Stimulated activated CD4-positive, alpha-beta T cell treated with anti-CD3 and anti-CD28 coated beads, Interleukin-1b, Interleukin-23, amount 100 ng/mL, for 1 hour (primary cell): ENCODE measurements at places on chromosomes 6 and 20.

GRCh38 chr20:9177278-9177677, 108.4 kb downstream of the PLCB4 start:
- DNase-seq, result no peak

DNA sequence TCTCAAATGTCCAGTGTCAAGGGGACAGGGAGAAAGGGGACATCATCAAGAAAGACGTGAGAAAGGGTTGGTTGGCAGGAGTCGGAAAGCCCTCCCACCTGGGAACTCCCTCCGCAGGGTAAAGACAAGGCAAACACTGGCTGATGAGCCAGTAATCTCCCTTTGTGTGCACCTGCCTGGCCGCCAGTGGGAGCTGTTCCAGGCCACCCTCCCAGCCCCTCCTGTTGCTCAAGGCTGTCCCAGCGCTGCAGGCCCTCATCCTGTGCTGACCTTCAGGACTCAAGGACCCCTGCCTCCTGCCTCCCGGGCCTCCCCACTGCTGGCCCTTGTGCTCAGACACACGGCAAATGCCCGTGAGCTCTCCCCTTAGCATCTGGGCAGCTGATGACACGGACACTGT, 7.4 kb downstream of the FRMD1 start:
- DNase-seq, result no peak

DNA sequence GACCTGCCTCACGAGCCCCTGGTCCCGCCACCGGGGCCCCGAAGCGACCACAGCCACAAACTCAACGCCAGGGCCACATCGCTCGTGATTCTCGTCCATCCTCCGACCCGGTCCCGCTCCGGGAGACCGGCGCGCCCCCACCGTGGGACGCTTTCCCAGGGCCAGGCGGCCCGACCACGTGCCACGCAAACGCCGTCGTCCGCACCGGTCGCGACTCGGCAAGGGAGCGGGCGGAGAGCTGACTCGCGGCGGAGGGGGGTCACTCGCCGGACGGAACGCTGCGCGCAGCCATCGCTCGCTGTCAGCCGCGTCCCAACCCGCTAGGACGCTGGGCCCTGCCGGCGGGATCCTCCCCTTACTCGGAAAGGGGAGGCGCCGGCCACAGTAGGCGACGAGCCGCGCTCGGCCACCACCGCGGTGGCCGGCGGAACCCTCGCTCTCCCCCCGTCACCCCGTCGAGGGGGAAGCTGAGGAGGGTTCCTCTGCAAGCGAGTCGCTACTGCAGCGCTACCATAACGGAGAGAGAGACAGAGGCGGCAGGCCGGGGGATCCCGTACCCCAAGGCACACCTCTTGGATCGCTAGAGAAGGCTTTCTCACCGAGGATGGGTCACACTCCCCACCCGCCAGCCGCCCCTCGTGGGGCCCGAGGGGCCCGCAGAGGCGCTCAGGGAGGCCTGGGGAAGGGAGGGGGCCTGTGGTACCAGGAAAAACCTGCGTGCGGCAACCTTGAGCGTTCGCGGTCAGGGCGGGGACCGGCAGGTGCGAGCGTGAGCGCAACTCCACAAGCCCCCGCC, 511.8 kb upstream of the ZNF337 start:
- peak; percentile 16 for DNase-seq

DNA sequence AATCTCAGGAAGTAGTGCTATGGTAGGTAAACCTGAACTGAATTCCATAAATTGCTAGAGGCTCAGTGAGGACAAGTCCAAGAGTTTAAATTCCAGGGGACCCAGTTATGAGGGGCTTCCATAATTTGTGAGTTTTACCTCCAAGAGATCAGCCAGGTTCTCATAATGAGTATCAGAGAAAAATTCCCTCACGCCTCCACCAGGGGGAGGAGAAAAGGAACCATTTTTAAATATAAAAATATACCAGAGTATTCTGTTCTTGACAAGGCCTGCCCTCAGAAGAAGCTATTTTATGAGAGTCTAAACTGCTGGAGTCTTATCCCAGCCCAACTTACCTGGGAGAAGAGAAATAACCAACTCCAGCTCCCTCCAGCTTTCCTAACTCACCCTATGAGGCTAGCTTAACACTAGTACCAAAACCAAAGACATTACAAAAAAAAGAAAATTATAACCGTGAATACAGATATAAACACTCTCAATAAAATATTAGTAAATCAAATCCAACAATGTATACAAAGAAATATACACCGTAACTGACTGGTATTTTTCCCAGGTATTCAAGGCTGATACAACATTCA, 158.7 kb downstream of the TFAP2A start:
- DNase-seq, result no peak

DNA sequence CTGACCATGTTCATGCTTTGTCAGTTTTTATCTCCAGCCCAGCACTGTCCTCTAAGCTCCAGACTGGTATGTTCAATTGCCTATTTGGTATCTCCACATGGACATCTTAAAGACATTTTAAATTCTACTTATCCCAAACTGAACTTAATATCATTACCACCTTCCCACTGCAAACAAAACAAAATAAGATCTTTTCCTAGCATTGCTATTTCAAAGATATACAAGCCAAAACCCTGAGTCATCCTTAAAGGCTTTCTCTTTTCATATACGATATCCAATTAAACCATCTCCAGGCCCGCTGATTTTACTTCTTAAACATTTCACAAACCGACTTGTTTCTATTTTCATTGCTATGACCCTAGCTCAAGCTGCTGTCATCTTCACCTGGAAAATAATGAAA, 35.1 kb upstream of the HS3ST5 start:
- DNase-seq, result no peak

DNA sequence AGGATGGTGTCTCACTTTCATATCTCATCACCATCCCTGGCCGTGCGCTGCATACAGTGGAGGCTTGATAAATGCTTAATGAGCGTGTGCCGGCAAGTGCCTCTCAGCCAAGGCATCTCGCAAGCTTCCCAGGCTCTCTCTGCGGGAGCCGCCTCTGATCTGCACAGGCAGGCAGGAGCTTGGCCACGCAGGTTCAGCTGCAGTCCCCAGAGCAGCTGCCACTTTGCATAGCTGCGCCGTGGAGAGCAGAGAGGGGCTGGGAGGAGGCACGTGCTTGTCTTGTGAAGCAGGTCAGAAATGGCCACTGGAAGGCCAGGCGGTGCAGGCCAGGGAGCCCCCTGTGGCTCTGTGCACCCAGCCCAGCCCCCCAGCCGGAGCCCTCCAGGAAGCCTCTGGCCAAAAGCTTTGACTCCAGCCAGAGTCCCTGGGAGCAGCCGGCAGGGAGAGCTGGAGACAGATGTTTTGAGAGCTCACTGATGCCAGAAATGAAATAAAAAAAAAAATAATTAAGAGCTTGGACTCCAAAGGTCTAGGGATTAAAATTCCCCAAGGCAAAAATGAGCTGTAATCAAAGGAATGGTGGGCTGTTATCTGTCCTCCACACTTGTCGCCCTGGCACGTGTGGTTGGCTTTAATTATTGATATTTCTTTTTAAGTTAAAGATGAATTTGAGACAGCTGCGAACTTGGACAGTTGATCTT, 377.0 kb downstream of the CDH4 start:
- no peak for DNase-seq

GRCh38 chr20:38217791-38218565, 42.6 kb downstream of the KIAA1755 start:
- DNase-seq, result no peak

- no peak for DNase-seq
Observed at GRCh38 chr20:25203871-25204320, 8.4 kb downstream of the ENTPD6 start.

- DNase-seq, result no peak
Observed at GRCh38 chr20:51763965-51764602, 4.1 kb downstream of the ATP9A start.

DNA sequence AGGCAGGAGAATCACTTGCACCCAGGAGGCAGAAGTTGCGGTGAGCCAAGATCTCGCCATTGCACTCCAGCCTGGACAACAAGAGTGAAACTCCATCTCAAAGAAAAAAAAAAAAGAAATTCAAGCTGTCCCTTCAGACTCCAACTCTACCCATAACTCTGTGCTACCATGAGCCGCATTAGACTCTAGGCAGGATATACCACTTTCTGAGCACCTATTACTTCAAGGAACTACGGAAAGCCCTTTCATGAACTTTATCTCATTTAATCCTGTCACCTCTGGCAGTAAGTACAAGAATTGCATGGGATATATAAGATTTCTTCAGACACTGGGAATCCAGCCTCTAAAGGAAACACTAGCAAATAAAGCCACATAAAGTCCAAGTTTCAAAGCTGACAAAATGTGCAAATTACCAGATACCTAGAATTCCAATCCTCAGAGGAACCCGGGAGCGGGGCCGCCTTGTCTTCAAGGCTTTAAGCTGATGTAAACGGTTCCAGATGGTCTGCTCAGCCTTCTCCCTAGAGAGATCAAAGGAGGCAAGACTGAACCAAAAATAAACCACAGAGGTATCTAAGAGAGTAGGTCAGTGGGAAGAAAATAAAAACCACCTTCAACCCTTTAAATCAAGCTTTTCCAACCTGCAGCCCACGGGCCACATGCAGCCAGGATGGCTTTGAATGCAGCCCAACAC, 9.4 kb downstream of the CDK5RAP1 start:
- no peak for DNase-seq

- no peak for DNase-seq
Observed at GRCh38 chr20:46305331-46305972, 2.8 kb downstream of the CDH22 start.

GRCh38 chr20:9485614-9486340, 28.6 kb upstream of the LAMP5 start:
- DNase-seq, result no peak

GRCh38 chr6:63864671-63865318, 229.2 kb downstream of the PHF3 start:
- no peak for DNase-seq

DNA sequence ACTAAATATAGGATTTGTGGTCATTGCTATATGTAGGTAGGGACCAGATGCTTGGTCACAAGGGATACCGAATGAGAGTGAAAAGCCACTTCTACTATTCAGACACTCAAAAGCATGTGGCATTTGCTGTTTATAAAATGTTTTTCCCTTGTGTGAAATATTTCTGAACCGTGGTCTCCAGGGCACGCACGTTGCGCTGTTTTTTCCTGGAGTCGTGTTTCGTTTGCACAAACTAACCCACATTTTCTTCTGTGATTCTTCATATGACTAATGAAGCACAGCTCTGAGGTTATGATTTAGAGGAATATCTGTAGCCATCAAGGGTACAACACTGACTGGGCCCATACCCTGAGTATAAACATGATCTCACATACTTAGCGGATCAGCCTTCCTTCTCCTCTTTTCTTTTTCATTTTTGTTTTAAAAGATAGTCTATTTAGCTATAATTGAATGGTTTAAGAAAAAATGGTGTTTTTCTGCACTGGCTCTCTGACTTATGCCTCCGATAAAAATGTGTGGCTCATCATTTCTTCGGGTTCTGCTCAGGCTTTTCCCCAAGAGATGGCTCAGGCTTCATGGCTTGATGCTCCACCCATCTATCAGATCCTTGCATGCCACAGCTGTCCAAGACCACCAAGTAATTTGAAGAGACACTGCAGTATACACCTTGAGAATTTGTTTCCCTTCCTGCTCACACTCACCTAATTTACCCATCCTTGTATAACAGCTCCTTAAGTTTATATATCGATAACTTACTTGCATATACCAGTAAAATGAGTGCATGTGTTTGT, 59.9 kb upstream of the HBS1L start:
- no peak for DNase-seq

GRCh38 chr6:119303164-119303887, 46.2 kb downstream of the MAN1A1 start:
- DNase-seq, result no peak

- DNase-seq, result no peak
Observed at GRCh38 chr6:156413154-156413553, 364.0 kb upstream of the ARID1B start.

GRCh38 chr6:16135066-16135465, 6.2 kb downstream of the MYLIP start:
- no peak for DNase-seq

DNA sequence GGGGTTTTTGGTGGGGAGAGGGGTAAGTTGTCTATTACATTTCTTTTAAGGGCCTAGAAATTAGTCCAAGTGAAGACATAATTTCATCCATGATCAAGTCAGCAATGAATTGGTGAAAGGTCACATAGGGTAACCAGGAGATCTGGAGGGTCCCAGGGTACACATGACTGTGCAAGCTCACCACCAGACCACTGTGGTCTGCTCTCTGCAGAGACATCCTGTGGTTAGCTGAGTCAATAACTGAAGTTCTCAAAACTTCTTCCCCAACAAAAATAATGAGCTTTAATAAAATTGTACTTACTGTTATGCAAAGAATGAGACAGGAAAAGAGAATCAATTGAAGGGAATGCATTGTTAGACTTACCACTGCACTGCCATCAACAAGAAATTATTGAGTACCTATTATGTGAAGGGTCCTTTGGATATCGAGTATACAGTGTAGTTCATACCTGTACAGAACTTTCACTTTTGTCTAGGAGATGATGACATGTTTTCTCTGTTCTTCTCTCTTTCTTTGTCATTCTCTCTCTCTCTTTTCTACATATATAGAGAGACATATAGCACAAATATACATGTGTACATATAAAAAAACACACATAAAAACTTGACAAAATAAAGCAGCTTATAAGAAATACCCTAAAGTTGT, 209.8 kb downstream of the GJA1 start:
- DNase-seq, result no peak

- no peak for DNase-seq
Observed at GRCh38 chr6:133595111-133595761, 293.7 kb upstream of the TCF21 start.

- no peak for DNase-seq
Observed at GRCh38 chr20:62561182-62561581, 81.1 kb upstream of the SLCO4A1 start.

GRCh38 chr6:130293800-130294199, 71.0 kb upstream of the SAMD3 start:
- DNase-seq, result no peak

DNA sequence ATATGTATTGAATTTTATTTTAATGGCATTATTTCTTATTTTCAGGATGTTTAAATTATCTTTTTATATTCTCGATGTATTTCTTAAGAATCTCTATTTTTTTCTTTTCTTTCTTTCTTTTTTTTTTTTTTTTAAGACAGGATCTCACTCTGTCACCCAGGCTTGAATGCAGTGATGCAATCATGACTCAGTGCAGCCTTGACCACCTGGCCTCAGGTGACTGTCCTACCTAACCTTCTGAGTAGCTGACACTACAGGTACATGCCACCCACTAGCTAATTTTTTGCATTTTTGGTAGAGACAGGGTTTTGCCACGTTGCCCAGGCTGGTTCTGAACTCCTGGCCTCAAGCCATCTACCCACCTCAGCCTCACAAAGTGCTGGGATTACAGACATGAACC, 143.8 kb upstream of the LAMA2 start:
- DNase-seq, result no peak

GRCh38 chr6:14945461-14946185, 300.2 kb upstream of the JARID2 start:
- no peak for DNase-seq
